Astrocyte of the spinal cord (primary cell): ENCODE measurements at places on chromosomes 1 and 21.

GRCh38 chr1:180945551-180945950, 32.9 kb downstream of the KIAA1614 start:
- no peak for DNase-seq

GRCh38 chr1:9126511-9126910, 2.4 kb downstream of the GPR157 start:
- DNase-seq: no peak

- DNase-seq: no peak
These were observed 61.6 kb downstream of the RNF187 start for GRCh38 chr1:228548788-228549187.

DNA sequence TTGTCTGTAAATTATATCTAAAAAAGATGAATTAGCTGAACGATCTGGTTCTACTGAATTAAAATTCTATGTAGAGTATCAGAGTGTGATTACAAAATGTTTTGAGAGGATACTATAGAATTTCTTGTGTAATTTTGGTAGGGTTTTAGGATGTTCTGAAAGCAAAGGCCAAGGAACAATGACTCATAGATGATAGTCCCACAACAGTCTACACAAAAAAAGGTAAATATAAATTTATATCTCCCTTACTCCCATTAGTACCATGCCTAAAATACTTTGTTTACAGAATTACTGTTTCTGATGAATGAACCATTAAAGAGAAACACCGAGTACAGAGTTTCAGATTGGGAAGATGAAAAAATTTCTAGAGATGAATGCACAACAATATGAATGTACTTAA, 9.5 kb downstream of the EDEM3 start:
- DNase-seq: no peak

DNA sequence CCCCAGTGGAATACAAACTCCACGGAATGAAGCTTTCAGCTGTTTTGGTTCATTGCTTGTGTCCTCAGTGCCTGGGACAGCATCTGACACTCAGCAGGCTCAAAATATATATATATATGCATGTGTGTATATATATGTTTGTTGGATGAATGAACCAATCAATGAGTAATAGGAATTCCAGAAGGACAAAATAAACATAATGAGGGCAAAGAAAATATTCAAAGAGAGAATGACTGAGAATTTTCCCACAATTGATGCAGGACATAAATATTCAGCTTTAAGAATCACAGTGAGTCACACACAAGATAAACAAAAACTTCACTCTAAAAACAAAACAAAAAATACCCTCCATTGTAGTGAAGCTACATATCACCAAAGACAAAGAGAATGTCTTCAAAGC, 64.0 kb downstream of the CHD5 start:
- peak; percentile 25 for DNase-seq

DNA sequence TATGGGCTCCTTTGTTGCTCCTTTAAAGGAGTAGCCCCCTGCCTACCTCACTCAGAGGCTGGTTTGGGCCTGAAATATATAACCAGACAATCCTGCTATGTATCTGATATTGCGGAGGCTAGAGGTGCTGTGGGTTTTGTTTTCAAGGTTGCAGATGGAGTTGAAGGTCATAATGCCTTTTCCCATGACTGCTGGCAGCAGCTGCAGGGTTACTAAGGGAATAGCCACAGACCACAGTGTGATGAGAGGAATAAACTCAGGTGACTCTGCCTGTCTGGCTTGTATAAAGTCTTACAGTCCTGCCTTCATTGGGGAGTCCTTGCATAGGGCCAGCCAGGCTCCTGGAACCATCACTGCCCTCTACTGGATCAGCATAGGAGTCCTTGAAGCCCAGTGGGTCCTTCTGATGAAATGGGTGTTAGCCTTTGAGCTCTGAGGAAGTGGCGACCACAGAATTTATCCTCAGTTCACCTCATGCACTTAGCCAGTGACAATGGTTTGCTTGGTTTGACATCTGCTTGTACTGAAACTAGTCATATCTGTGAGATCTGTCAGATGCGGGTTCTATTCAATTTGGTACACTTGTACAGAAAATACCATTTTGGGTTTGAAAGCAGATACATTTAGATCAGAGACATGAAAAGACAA, 174.4 kb upstream of the HMCN1 start:
- peak; percentile 58 for DNase-seq

DNA sequence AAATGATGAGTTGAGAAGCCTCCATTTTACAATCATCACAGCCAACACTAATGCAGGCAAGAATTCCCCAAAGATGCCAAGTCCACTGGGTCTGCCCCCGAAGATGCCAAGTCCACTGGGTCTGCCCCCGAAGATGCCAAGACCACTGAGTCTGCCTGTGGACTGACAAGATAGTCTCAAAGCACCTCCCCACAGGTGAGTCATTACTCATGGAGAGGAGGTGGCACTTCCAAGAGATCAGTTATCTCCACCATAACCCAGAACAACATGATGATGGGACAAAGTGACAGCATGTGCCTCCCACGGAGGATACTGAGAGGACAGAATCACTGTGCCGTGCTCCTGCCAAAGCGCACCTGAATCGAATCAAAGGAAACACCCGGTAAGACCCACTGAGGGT, 4.8 kb downstream of the PTTG1IP start:
- no peak for DNase-seq

DNA sequence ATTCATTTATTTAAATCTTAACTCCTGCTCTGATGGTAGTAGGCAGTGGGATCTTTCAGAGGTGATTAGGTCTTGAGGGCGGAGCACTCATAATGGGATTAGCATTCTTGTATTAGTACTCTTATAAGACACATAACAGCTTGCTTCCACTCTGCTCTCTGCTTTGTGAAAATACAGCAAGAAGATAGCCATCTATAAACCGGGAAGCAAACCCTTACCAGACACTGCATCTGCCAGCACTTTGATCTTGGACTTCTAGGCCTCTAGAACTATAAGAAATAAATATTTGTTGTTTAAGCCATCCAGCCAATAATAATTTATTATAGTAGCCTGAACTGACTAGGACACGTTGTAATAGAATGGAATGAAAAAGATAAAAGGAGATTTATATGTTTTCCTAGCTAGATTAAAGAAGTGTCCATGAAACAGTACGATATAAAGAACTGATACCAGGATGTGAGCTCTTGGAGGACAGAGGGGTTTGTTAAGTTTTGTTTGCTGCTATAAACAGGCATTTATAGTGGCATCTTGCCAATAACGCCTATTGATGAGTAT, 869.9 kb downstream of the MRPL39 start:
- no peak for DNase-seq

GRCh38 chr1:201728731-201729130, 100.2 kb upstream of the IPO9 start:
- DNase-seq: no peak
